Activated naive CD4-positive, alpha-beta T cell treated with anti-CD3 and anti-CD28 coated beads, Interleukin-2, amount 50 U/mL, for 16 hours (primary cell): ENCODE measurements at places on chromosomes 5 and 9.

GRCh38 chr9:88646539-88647300 lies 111.7 kb downstream of the NXNL2 start:
- no peak for DNase-seq

DNA sequence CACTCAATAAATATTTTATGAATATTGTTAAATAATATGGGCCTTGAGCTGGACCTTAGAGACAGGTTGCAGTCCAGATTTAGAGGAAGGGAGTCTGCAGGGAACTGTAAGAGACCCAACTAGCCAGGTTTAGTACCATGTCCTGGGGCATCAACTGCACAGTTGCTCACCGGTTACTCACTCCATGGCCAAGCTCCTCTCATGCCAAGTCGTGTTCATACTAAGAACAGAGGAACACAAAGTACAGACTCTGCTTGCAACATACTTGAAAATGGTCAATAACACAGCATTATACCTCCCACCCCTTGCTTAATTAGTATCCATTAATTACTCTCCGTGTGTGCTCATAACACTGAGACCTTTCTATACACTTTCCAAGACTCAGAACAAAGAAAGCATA lies 317.6 kb upstream of the PIK3R1 start:
- DNase-seq = no peak

- DNase-seq = no peak
Measured at GRCh38 chr5:173893192-173893561, 5.0 kb downstream of the CPEB4 start.

GRCh38 chr5:83440826-83441225 lies 30.7 kb upstream of the VCAN start:
- DNase-seq = no peak

DNA sequence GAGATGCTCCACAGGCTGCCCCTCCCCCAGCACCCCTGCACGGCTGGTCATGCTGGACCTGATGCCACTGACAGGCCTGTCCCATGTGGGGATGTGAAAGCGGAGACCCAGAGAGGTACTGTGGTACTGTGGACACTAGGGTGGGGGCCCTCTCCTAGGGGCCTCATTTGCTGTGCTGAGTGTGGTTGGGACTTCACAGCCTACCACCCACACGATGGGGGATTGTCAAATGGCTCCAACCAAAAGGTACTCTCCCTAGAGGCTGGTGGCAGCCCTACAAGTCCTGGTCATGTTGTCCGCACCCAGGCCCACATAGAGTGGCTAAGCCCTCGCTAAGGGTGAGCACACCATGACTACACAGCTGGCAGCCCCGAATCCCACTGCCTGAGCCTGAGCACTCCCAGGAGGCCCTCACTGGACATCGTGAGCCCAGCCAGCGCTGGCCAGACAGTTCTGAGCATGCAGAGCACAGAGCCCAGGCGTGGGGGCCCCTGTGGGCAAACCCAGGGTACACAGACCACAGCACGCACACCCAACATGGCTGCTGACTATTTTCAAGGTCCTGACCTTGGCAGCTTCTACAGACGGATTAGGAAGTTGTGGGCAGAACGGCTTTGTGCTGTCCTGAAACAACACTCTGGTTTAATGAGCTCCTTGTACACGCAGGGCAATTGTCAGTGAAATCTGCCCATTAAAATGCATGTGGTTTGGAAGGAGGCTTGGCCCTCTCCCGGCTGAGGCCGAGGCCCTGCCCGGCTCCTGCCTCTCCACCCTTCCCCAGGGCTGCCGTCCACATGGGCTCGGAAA lies 214.1 kb downstream of the HSPA4 start:
- no peak for DNase-seq

DNA sequence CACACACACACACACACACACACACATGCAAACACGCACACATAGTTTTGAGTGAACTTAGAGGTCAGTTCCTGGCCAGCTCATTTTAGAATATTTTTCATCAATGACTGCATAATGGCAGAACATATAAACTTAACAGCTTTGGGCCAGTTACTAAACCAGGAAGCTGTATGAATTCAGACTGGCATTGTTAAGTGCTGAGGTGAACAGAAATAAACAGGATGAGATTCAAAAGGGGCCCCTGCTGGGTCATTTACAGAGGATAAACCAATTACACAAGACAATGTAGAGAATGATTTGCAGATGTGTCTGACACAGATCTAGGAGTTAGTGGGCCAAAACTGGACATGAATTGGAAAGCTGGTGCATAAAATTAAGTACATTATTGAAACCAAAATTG lies 44.6 kb downstream of the MARCHF11 start:
- no peak for DNase-seq

GRCh38 chr9:91158286-91158685 lies 203.4 kb downstream of the AUH start:
- no peak for DNase-seq
